Brain microvascular endothelial cell (primary cell): ENCODE measurements at places on chromosomes 16 and 17.

DNA sequence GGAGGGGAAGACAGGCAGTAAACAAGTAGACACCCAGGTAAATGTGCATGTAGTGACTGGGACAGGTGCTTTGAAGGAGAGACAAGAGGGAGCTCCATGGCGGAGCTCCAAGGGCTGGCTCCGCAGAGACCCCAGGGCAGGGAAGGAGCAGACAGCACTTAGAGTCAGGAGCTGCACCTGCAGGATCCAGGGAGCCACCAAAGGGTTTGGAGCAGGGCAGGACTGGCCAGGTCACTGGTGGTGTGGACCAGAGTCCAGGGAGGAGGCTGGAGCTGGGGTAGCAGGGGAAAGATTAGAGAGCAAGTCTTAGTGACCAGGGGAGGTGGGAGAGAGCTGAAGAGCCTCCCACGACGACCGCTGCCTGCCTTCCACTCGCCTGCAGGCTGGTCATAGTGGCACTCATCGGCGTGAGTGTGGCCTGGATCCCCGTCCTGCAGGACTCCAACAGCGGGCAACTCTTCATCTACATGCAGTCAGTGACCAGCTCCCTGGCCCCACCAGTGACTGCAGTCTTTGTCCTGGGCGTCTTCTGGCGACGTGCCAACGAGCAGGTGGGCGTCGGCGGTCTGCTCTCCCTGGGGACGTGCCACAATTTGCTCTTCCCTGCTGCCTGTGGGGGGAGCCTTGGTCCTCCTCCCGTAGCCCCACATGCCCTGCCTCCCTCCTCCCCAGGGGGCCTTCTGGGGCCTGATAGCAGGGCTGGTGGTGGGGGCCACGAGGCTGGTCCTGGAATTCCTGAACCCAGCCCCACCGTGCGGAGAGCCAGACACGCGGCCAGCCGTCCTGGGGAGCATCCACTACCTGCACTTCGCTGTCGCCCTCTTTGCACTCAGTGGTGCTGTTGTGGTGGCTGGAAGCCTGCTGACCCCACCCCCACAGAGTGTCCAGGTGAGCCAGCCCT is 14.7 kb upstream of the FAM83G start:
- DNase-seq = no peak

DNA sequence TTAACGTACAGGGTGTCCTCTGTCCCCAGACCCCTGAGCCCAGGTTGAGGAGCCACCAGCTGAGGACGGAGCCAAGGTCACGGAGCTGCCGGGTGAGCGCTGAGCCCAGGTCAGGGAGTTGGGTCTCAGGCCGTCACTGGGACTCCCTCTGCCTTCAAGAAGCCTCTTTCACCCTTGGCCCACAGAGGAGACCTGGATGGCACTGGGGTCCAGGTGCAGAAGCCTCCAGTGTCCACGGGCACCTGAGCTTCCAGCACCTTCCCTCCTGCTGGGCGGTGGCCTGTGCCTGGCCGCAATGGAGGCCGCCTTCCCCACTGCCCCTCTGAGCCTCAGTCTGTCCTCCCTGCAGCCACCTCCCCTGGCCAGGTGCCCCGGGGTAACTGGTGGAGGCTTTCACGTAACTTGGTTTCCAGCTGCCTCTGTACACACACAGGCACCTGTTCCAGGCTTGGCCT is 31.6 kb upstream of the CDH15 start:
- no peak for DNase-seq

DNA sequence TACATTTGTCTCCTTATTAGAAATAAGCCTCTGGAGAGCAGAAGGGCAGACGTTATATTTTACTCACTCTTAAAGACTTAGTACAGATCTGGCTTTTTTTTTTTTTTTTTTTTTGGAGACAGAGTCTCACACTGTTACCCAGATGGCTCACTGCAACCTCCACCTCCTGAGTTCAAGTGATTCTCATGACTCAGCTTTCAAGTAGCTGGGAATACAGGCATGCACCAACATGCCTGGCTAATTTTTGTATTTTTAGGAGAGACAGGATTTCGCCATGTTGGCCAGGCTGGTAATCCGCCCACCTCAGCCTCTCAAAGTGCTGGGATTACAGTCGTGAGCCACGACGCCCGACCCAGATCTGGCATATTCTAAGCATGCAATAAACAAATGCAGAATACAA is 36.4 kb upstream of the TMEM97 start:
- DNase-seq = peak; percentile 88

- DNase-seq = no peak
Observed at GRCh38 chr17:74522381-74523105, 8.7 kb downstream of the CD300LB start.

DNA sequence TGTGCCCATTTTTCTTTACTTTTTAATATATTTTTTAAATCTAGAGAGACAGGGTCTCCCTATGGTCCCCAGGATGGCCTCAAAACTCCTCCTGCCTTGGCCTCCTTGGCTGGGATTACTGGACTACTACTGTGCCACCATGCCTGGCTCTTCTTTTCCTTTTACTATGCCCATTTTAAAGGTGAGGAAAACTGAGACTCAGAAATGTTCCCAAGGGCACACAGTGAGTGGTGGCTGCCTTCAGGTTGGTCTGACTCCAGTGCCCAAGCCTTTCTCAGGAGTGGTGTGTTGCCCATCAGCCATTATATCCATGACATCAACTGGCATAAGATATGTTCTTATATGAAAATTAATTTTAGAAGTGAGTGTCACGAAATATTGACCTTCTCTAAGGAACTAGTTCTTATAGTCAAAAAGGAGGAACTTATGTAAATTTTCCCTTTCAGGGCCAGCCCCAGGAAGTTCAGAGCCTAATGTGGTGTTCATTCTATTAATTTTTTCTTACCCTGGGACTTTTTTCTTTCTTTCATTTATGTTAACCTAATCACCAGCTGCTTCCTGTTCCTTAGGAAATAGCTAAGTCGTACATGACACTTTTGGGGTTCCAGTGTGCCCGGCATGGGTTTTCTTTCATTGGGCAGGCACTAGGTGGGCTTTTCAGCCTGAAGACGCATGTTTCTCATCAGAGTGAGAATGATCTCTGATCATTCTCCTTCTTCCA is 17.9 kb upstream of the SPN start:
- no peak for DNase-seq

DNA sequence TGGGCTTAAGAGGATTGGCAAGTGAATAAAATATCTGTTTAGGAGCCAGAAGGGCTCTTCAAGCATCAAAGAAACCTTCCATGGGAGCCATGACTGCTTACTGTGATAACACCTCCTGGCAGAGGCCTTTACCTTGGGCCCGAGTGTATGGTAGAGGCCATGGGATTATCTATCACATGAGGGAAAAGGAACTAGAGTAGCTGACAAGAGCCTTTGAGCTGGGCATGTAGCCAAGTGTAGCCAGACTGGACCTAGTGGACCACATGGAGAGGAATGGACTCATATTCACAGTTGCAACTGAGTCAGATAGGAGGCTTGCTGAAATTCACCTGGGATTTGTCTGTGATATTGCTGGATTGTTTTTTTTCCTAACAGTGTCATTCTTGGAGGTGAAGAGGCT is 276.0 kb upstream of the ZFHX3 start:
- no peak for DNase-seq

GRCh38 chr17:1154704-1155103 is 25.1 kb downstream of the ABR start:
- DNase-seq = no peak

GRCh38 chr16:89375021-89375420 is 115.3 kb downstream of the ANKRD11 start:
- no peak for DNase-seq

- no peak for DNase-seq
Observed at GRCh38 chr16:29842732-29843346, 20.2 kb downstream of the CDIPT start.

DNA sequence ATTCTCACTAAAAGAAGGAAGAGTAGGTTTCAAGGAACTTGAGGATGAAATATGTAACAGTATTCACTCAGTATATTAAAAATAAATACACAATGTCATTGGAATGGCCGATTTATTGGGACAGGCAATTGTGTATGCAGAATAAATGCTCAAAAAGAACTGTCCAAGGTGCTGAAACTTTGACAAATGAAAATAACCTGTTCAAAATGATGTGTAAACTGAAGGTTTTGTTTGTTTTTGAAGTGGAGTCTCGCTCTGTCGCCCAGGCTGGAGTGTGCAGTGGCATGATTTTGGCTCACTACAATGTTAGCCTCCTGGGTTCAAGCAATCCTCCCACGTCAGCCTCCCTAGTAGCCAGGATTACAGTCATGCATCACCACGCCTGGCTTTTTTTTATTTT is 318.7 kb upstream of the RBFOX1 start:
- DNase-seq = no peak

DNA sequence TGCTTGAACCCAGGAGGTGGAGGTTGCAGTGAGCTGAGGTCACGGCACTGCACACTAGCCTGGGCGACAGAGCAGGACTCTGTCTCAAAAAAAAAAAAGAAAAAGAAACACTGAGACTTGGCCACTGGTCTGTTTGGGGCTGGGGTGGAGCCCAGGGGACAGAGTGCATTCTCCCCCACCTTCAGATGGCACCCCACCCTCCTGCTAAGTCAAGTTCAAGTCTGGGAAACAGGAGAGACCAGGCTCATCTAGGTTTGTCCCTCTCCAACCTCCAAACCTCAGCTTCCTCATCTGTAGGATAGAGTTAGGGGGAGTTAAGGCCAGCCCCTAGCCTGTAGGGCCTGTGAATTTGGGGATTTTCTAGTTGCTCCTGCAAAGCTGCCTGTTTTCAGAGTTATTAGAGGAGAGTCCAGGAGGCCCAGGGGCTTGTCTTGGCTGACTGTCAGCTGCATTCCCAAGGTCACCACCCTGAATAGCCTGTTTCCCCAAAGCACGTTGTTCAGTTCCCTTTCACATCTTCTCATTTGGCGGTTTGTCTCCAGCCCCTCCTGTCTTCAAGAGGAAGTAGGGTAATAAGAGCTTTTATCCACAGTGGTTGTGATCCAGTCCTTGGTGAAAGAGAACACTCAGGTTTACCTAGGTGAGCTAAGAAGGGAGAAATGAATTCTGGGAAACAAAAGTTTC is 2.2 kb downstream of the MT3 start:
- no peak for DNase-seq

DNA sequence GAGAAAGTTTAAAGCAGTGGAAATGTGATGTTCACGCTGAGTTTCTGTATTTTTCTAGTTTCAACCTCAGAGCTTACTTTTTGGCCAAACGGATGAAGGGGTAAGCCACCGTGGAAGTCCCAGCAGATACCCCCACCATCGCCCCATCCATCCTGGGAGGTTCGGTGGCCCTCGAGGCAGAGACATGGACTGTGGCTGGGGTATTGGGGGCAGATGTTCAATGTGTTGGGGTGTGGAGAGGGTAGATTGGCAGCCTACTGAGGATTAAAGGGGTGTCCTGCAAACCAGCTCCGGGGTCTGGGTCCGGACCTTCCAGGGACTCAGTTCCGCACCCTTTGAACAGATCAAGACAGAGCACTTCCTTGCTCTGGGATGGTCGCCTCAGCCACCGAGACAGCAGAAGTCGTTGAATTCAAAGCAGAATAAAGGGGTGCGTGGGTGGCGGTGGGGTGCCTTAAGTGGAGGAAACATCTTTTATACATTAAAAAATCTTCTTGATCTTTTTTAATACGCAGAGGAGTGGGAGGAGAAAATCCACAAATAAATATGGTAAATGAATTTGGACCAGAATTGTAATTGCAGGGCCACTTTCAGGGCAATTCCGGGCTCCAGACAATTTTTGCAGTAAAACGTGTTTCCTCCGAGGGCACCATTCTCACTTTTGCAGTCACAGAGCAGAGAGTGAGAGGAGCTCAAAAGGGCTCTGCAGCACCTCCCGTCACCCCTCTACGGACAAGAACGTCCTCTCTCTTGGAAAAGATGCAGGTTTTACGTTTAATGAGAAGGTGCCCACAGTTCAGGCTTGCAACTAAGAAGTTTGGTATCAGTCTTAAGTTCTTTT is 8.2 kb upstream of the CBX8 start:
- no peak for DNase-seq

DNA sequence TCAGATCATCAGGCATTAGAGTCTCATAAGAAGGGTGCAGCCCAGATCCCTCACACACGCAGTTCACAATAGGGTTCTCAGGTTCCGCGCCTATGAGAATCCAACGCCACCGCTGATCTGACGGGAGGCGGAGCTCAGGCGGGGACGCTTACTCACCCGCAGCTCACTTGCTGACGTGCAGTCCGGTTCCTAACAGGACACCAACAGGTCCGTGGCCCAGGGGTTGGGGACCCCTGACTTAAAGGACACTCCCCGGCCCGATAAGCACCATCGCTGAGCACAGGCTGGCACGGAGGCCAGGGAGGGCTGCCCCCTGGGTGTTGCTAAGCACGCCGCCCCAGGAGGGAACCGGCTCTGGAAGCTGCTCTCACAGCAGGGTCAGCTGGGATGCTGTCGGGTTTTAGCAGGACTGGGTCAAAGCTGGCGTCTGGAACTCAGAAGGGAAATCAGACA is 30.1 kb upstream of the BAHCC1 start:
- peak; percentile 81 for DNase-seq

GRCh38 chr16:88533381-88533917 is 36.8 kb upstream of the ZC3H18 start:
- DNase-seq = peak; percentile 7

DNA sequence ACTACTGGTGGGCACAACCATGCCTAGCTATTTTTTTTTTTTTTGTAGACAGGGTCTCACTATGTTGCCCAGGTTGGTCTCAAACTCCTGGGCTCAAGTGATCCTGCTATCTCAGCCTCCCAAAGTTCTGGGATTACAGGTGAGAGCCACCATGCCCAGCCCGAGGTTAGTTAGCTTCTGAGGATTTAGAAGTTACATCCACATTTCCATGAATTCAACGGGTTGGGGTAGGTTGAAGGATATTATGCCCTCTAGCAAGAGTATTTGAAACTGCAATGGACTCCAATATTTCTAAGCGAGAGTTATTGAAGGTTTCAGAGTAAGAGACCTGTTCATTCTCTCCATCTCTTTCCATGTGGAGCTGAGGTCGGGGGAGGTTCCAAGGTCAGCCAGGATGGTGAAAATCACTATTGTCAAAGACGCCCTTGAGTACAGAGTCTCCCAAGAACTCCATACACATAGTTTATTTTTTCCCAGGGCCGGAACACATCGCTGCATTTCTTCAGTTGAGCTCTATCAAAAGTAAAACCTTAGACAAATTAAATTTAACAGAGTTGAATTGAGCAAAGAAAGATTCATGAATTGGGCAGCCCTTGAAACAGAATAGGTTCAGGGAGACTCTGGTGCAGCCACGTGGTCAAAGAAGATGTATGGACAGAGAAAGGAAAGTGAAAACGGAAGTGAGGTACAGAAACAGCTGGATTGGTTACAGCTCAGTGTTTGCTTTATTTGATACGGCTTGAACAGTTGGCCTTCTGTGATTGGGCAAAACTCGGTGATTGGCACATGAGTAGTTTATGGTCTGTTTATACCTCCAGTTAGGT is 19.0 kb upstream of the ITPRIPL2 start:
- DNase-seq = no peak

- peak; percentile 63 for DNase-seq
Observed at GRCh38 chr16:73735018-73735417, 561.6 kb upstream of the PSMD7 start.

- no peak for DNase-seq
Observed at GRCh38 chr17:18006495-18007239, 32.3 kb downstream of the ATPAF2 start.

DNA sequence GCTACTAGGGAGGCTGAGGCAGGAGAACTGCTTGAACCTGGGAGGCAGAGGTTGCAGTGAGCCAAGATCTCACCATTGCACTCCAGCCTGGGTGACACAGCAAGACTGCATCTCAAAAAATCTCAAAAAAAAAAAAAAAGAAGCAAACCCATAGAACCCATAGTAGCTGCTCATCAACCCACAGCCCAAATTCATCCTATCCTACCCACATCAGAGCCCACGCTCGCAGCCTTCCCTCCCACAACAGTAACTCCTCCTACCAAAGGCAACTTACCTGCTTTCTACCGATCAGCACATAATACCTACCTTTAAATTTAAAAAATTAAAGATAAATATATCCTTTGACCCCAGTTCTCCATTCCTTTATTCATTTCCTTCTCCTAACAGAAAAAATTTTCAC is 94.7 kb downstream of the GAS7 start:
- DNase-seq = no peak
